ENCODE measurements at places on chromosomes 1 and 21.

DNA sequence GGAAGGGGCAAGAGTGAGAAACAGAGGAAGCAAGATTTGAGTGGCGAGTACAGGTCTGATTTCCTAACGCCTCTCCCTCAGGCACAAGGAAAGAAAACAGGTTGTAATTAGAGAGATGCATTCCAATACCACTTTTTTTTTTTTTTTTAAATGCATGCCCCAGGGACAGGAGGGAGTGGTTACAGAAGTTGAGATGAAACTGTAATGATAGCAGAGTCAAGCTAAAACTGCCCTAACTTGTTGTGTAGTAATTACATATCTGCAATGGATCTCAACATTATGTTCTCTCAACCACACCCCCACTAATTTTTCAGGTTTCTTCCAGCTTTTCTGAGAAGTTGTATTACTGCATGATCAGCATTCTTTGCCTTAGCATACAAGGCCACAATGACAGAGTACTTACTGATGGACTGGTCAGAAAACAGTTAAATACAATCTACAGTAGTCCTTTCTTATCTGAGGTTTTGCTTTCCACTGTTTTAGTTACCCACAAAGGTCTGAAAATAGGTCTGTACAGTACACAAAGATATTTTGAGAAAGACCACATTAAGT is 5.5 kb downstream of the ETV3 start:
- DNase-seq: no peak

- DNase-seq: no peak
Observed at GRCh38 chr1:11543796-11544195, 64.8 kb downstream of the DISP3 start.

DNA sequence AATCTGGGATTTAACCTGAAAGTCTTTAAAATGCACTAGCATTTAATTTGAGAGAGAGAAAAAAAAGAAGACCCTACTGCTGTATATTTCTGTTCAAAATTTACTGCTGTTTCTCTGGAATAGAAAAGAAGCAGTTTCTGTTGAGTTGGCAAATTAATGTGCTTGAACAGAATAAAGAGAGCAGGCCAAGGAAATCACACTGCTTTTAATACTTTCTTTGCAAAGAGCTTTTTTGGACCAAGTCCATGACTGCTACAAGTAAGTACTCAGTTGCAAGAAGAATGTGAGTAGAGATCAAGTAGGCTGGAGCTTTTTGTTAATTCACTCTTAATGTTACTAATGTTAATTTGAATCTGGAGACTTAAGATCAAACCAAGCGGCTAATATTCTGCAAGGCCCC is 336.2 kb upstream of the SGIP1 start:
- no peak for DNase-seq

GRCh38 chr1:235246022-235246948 is 81.7 kb downstream of the ARID4B start:
- DNase-seq: no peak

GRCh38 chr1:54501849-54502248 is 46.2 kb upstream of the ACOT11 start:
- no peak for DNase-seq
